Activated CD4-positive, CD25-positive, alpha-beta regulatory T cell (primary cell): ENCODE measurements at places on chromosomes 7 and 10.

GRCh38 chr7:158249692-158250091, 337.9 kb downstream of the PTPRN2 start:
- no peak for DNase-seq

- DNase-seq: no peak
Observed at GRCh38 chr10:73965890-73966768, 31.8 kb upstream of the VCL start.

DNA sequence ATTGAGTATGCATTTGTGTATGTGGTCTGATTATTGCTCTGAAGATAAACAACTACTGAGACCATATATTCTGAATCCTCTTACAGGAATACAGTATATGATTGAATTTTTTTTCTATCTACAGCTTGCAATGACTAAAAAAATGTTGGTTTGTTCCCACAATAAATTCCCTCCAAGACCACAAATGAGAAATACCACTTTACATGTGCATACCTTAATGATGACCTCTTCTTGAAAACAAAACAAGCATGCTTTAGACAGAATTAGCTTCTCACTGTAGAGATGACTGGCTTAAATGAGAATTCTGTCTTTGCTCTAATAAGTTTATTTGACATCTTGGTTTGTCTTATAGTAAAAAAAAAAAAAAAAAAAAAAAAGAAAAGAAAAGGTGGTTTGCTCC, 241.5 kb downstream of the PCDH15 start:
- no peak for DNase-seq

DNA sequence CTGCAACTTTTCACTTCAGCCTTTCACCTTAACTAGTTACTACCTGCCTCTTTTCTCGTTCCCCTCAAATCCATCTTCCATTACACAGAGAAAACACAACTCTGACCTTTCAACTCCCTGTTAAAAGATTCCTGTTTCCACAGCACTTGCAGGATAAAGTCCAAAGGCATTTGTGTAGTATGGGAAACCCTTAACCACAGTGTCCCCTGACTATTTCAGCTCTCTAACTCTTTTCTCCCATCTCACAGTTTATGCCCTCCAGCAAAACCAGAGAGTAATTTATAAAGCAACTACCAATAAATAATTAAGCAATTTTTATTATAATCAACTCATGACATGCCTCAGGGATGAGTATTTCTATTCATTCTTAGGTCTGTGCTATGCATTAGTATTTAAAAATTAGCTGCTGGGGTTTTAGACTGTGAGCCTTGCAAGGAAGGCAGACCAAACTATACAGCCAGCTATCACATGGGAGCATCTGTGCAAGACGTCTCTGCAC, 51.0 kb downstream of the COL1A2 start:
- DNase-seq: no peak

GRCh38 chr7:106166651-106167342, 54.7 kb upstream of the SYPL1 start:
- DNase-seq: no peak

GRCh38 chr7:27245798-27246691, 3.4 kb downstream of the EVX1 start:
- no peak for DNase-seq
